ENCODE measurements at places on chromosomes 3 and 15.
A peak's percentile ranks its signal among the peaks of the same experiment; 100 is the strongest.

GRCh38 chr3:57135964-57136719 lies 29.0 kb downstream of the IL17RD start:
- DNase-seq = no peak

DNA sequence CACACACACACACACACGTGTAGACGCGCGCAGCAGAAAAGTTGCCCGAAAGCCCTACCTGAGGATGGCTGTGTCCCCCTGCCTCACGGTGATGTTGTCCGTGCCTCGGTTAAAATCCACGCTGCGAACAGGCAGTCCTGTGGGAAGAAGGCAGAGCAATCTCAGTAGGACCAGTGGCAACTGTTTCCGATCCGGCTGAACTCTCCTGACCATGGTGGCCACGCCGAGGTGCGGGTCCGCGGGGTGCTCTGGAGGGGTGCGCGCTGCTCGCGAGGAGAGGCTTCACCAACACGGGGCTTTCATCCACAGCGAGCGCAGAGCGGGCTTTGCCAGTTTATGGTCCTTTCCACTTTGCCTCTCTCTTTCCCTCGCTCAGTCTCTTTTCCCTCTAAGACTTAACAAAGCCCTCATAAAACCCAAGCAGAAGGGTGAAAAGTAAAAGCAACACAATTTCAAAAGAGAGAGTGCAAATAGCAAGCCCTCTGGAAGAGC lies 422 bp downstream of the LSAMP start:
- no peak for DNase-seq

GRCh38 chr3:196596355-196596754 lies 27.9 kb downstream of the FBXO45 start:
- DNase-seq = no peak

- DNase-seq = peak; percentile 21
Measured at GRCh38 chr3:129777806-129778205, 115.7 kb downstream of the TMCC1 start.

DNA sequence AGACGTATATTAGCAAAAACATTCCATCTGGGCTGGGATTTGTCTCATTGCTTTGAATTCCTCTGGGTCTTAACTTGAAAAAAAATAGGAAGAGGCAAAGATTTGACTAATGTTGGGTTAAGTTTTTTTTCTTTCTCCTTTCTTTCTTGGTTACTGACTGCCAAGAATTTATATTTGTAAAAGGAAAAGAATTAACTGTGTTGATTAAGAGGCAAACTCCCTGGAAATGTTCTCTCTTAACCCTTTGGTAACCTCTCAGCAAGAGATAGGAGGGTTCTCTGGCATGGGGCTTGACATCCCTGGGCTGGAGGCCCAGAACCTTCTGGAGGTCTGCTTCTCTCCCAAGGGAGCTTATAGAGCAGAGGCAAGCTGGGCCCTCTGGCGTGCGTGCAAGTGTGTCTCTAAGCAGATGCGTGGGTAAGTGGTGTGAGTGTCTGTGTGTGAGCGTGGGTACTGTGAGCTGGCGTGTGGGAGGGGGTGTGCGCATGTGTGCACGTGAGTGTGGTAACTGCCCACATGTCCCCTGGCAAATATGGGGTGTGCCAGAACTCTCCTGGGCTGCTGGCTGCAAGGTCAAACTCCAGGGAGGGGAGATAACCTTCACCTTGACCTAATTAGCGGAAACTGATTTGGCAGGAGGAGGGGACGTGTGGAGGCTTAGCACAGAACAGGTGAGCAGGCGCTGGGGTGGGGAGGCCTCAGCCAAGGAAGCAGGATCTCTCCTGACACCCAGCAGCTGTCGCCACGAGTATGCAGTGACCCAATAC lies 49.4 kb upstream of the MAGEF1 start:
- no peak for DNase-seq

- DNase-seq = peak; percentile 36
Measured at GRCh38 chr3:100260081-100260684, 609 bp upstream of the TBC1D23 start.

- DNase-seq = peak; percentile 71
Measured at GRCh38 chr3:11335056-11335608, 62.9 kb downstream of the ATG7 start.

DNA sequence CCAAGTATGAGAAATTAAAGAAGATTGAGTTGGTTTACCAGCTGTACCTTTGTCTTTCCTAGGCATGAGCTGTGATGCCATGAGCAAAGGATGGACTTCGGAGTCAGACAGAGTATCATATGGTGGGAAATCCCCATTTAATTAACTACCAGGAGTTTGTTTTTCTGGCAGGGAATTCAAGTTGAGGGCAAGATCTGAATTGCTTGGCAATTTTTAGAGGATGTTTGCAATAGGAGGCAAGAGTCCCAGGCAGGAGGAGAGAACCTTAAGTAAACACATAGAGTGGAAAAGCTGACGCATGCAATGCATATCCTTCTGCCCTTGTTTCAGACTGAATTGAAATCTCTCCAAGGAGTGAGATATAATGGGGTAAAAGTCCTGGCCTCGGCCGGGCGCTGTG lies 569.7 kb upstream of the MDFIC2 start:
- DNase-seq = no peak

All from EL (cell line).